ENCODE measurements at places on chromosomes 1 and 21. TPM values are rescaled to one million over a fixed set of nuclear protein-coding genes. Genes with fewer than 3 reads are reported as not detected.

Gene HRNR
- not detected for total RNA-seq

Gene RGS7
- total RNA-seq: 1.1 TPM

DNA sequence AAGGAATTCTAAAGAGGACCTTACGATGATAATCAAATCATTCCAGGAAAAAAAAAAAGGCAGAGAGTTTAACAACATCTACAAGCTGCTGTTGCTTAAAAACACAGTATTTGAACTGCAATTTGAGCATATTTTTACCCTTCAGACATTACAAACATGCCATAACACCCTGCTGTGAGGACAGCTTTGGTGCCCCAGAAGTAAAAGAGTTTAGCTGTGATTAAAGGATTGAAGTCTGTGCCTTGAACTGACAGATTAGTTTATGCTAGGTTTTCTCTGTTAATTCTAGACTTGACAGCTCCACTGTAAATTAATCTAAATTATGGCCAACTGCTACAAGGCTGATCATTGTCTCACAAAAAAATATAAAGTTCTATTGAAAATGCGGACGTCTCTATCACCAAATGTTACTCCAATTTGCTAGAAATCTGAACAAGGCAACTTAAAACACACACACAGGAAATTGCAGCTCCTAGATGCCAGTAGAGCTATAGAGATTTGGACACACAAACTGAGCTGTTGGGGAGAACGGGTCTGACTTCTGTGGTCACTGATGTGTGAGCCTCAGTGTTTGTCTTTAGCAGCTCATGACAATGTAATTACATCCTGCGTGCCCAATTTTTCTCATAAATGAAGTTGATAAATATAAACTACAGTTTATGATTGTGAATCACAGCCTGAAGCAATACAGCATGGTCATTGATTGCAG is 217.9 kb downstream of the NTNG1 start:
- H3K4me3 ChIP-seq: no peak overlapping the region
- H3K36me3 ChIP-seq: no peaks in the 10 kb centered on the region
- H3K27ac ChIP-seq: no peak overlapping the region

DNA sequence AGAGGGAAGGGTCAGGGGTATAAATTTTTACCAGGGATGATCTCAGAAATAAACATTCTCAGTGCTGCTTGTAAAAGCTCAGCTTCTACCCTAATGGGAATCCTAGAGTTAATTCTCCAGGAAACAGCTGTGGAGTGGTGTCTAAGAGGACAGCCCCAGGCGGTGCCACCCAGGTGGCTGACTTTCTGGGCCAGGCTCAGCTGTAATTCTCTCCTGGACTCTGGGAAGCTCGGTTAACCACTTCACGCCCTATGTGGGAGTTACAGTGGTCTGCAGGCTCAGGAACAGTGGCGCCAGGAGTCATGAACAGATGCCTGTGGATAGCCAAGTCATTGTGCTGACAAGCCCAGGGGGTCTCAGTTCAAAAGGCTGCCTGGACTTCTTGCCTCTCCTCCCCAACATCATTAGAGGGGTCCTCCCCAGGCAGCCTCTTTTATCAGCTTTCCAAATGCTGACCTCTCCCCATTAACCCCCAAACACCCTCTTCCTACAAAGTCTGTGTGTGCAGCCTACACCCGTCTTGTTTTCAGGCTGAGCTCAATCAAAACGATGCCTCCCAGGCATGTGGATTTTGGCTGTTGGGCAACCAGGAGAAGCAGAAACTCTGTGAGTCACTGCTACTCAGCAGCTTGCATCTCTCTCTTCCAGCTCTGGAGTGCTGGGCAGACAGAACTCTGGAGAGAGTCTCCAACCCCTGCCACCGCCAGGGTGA is 1.2 kb downstream of the HHIPL2 start:
- no peak overlapping the region for H3K4me3 ChIP-seq
- no peaks in the 10 kb centered on the region for H3K27me3 ChIP-seq
- DNase-seq: peak; percentile 69
- no peaks in the 10 kb centered on the region for H3K4me1 ChIP-seq
- H3K36me3 ChIP-seq: no peaks in the 10 kb centered on the region

- H3K27ac ChIP-seq: no peak overlapping the region
- H3K27me3 ChIP-seq: no peaks in the 10 kb centered on the region
- no peaks in the 10 kb centered on the region for H3K4me1 ChIP-seq
- H3K36me3 ChIP-seq: peaks cover 26% of the 10 kb centered on the region
These were observed 14.3 kb downstream of the RC3H1 start for GRCh38 chr1:174007851-174008250.

DNA sequence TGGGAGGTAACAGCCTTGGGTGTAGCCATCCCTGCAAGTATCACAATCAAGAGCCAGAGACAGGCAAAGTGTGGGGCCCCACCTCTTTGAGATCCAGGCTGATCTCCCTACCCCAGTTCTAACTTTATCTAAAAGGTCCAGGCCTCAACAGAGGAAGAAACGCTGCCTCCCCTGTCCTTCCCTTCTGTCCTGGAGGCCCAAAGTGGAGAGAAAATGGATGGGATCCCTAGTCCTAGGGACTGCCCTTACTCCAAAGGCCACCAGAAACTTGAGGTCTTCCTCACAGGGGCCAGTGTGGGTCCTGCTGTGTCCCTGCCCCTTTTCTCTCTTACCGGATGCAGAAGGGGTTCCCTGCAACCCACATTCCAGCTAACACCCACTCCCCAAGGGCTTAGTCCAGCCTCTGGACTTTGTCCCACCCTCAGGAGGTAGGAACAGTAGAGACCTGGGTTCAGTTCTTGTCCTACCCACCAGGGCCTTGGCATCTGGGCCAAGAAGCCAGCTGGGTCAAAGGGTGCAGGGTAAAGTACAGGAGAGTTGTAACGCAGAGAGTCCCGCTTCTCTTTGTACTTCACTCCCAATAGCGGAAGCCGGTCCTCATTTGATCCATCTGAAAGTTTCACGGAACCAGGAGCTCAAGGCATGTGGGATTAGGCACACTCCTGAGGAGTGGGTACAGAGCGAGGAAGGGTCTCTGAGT is 1.9 kb downstream of the HDGF start:
- H3K36me3 ChIP-seq: peaks cover 36% of the 10 kb centered on the region
- peak; percentile 41 for DNase-seq
- peak overlapping the region; percentile 6 for H3K27ac ChIP-seq
- H3K4me3 ChIP-seq: peak overlapping the region; percentile 96
- H3K27me3 ChIP-seq: no peaks in the 10 kb centered on the region

- H3K4me1 ChIP-seq: no peaks in the 10 kb centered on the region
- peaks cover 62% of the 10 kb centered on the region for H3K27me3 ChIP-seq
- H3K36me3 ChIP-seq: no peaks in the 10 kb centered on the region
- no peak overlapping the region for H3K27ac ChIP-seq
- no peak for DNase-seq
These were observed 4.0 kb upstream of the ST6GALNAC3 start for GRCh38 chr1:76070538-76070937.

Gene GPR137B
- total RNA-seq: 2.8 TPM

GRCh38 chr21:37415939-37416338 is 49.4 kb downstream of the DYRK1A start:
- no peak for DNase-seq
- H3K4me1 ChIP-seq: peaks cover 8% of the 10 kb centered on the region
- H3K4me3 ChIP-seq: no peak overlapping the region
- no peaks in the 10 kb centered on the region for H3K27me3 ChIP-seq

- no peaks in the 10 kb centered on the region for H3K36me3 ChIP-seq
- peaks cover 20% of the 10 kb centered on the region for H3K4me1 ChIP-seq
- no peak overlapping the region for H3K4me3 ChIP-seq
- H3K27me3 ChIP-seq: no peaks in the 10 kb centered on the region
- H3K27ac ChIP-seq: no peak overlapping the region
These were observed 29.8 kb downstream of the SLC30A1 start for GRCh38 chr1:211549092-211549711.

GRCh38 chr1:168932539-168932938 is 174.0 kb upstream of the ATP1B1 start:
- H3K4me3 ChIP-seq: no peak overlapping the region
- H3K27ac ChIP-seq: no peak overlapping the region
- H3K36me3 ChIP-seq: no peaks in the 10 kb centered on the region
- H3K4me1 ChIP-seq: no peaks in the 10 kb centered on the region
- DNase-seq: no peak

Gene CLCA4
- total RNA-seq: not detected

DNA sequence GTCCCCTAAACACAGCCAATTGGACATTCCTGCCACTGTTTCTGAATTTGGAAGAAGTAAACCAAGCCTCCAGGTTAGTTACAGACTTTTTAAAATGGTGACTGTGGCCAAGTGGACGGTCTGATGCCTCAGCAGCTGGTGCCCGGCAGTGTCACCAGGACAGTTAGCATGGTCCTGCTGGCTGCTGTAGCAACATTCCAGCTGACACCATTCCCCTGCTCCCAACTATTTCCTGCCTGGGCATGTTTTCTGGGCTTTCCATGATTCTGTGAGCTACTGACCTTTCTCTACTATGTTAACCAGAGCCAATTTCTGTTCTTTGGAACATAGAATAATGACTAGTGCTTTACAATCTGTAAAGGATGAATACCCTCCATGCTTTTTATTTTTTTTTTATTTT is 95.0 kb downstream of the TLR5 start:
- no peaks in the 10 kb centered on the region for H3K4me1 ChIP-seq
- no peak for DNase-seq
- no peak overlapping the region for H3K4me3 ChIP-seq

Gene OR2T11
- total RNA-seq: not detected

- no peaks in the 10 kb centered on the region for H3K27me3 ChIP-seq
- H3K27ac ChIP-seq: no peak overlapping the region
- H3K4me1 ChIP-seq: peaks cover 2% of the 10 kb centered on the region
- no peaks in the 10 kb centered on the region for H3K36me3 ChIP-seq
- no peak overlapping the region for H3K4me3 ChIP-seq
These were observed 211.0 kb downstream of the TOMM20 start for GRCh38 chr1:234917495-234918180.

Gene ZYG11A
- total RNA-seq: 1.5 TPM

DNA sequence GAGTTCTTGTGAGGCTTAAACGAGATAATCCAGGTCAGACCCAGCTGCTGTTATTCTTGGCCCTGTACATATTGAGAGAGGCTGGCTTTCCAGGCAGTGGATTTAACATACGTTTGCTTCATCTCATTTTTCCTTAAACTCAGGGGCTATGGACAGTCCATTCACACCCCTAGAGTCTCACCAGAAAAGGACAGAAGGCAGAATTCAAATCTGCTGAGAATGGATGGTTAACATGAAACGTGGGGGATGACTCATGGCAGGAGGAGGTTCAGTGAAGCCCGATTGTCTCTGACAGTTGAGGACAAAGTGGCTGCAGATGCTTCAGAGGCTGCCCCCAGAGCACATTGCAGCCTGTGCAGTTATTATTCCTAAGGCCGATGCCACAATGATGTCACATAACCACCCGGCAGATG is 39.5 kb downstream of the TGFB2 start:
- no peaks in the 10 kb centered on the region for H3K27me3 ChIP-seq
- no peak for DNase-seq
- no peaks in the 10 kb centered on the region for H3K4me1 ChIP-seq
- no peaks in the 10 kb centered on the region for H3K36me3 ChIP-seq
- no peak overlapping the region for H3K4me3 ChIP-seq

DNA sequence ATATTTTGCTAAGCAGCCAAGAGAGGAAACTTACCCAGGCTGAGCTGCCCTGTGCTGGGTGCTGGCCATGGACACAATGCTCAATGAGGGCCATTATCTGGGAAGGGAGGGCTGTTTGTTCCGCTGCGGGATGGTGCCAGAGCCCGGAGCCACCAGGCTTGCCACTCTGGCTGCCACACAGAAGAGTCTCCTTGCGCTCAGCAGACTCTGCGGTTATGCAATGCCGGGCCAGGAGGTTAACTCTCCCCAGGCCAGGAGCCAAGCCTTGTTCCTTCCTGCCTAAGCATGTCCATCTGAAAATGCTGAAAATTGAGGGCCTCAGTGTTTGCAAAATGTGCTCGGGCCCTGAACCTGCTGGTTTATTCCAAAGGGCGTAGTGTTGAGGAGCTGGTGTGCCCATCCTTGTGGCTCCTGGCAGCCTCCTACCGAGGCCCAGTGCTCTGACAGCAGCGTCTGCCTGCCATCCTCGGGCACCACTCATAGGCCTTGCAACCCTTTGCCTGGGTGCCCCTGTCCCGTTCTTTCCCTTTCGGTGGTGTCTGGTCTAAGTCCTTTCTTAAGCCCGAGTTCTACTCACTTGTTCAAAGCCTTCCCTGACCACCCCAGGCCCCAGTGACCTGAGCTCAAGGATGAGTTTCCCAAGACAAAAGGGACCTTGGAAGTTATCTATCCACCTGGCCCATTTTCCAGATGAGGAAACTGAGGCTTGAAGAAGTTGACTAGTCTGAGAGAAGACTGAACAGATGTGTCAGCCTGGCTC is 133.8 kb upstream of the EDN2 start:
- H3K4me1 ChIP-seq: peaks cover under 1% of the 10 kb centered on the region
- DNase-seq: peak; percentile 45
- H3K27me3 ChIP-seq: no peaks in the 10 kb centered on the region
- H3K4me3 ChIP-seq: no peak overlapping the region
- no peaks in the 10 kb centered on the region for H3K36me3 ChIP-seq
- H3K27ac ChIP-seq: no peak overlapping the region

DNA sequence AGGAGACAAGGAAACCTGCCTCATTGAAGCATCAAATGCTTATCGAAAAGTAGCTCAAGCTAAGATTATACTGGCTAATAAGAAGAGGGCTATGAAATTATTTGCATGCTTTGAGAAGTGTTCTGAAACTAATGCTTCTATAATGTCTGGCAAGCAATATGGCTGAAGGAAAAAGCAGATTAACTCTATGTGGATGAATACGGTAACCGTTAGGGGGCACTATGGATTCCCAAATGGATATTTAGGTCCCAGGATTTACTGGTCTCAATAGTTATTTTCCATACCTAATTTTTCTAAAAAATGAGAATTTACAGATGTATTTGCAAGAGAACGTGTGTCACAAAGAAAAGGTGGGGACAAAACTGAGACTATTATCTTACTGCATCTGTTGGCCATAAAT is 34.6 kb upstream of the RRP15 start:
- no peaks in the 10 kb centered on the region for H3K36me3 ChIP-seq
- H3K4me1 ChIP-seq: no peaks in the 10 kb centered on the region
- H3K27me3 ChIP-seq: no peaks in the 10 kb centered on the region
- no peak overlapping the region for H3K27ac ChIP-seq
- no peak for DNase-seq

DNA sequence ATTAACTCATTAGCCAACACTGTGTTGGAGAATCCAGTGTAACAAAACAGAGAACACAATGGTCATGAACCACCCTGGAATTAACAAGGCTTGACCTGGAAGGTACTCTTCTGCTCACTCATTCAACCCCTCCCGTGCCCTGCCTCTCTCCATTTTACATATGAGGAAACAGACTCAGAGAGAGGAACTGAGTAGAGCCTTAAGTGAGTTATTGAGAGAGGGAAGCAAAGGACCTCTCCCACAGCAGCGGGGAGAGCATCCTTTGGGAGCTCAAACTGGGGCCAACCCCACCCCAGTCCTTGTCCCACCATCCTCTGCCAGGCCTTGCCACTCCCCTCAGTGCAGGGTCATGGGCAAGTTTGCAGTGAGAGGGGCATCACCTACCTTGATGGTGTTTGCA is 1.4 kb downstream of the S100A12 start:
- no peaks in the 10 kb centered on the region for H3K27me3 ChIP-seq
- peak; percentile 20 for DNase-seq
- H3K36me3 ChIP-seq: no peaks in the 10 kb centered on the region
- no peak overlapping the region for H3K27ac ChIP-seq
- H3K4me1 ChIP-seq: no peaks in the 10 kb centered on the region
- H3K4me3 ChIP-seq: no peak overlapping the region

All from endodermal cell (in vitro differentiated cells).